ENCODE measurements at places on chromosomes 16 and 17. TPM values are rescaled to one million over a fixed set of nuclear protein-coding genes. Genes with fewer than 3 reads are reported as not detected.
A peak's percentile ranks its signal among the peaks of the same experiment; 100 is the strongest.

Gene ZNF385C
- 0.20 TPM for total RNA-seq

Gene SALL1
- 1.7 TPM for total RNA-seq

Gene ITGAL
- 3.4 TPM for total RNA-seq

- DNase-seq = peak; percentile 94
Measured at GRCh38 chr17:79835953-79836509, 3.2 kb downstream of the CBX4 start.

DNA sequence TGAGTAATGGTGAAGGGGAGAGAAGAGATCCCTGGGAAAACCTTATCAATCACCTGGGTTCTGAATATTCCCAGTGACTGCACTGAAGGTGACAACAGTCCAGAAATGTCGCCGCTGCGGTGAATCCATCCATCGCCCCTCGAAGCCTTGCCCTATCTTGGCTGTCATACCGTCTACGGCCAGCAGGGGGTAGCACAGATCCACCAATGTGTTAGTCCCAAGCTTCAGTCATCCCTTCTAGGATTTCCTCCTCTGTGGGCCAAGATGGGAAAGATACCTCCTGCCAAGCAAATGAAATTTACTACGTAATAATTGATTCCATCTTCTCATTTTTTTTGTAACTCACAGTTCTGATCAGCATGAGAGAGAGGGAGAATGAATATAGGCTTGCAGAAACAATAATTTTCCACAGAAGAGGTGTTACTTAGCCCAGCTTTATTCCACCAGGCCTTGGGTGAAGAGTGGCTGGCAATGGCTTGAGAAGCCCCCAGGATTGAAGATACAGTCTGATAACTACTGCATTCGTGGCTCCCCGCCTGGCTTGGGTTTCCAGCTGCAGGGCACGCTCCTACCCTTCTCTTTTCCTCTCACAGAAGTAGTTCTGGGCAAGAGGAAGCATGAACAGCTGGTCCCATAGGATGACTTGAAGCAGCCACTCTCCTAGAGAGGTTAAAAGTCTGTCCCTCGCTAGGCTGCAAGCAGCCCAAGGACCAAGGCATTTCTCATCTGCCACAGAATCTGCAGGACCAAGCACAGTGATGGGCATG, 2.6 kb upstream of the FMNL1 start:
- peak; percentile 94 for DNase-seq

GRCh38 chr16:68279726-68280558, 15.6 kb downstream of the SLC7A6 start:
- DNase-seq = no peak

DNA sequence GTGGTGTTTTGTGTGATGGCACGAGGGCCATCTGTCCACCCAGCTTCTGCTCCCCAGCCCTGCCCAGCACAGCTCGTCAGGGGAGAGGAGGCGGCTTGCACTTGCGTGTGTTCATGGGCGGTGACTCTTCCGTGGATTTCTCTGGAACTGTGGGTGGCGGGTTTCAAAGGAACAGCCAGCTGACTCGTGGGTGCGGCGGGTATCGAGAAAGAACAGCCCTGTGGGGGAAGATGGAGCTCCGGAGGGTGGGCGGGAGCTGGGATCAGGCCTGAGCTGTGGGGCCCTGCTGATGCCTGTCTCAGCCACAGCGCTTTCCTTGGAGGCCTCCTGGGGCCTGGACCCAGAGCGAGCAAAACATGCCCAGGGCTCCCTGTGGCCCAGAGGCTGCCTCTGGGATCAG, 13.2 kb downstream of the NAGPA start:
- no peak for DNase-seq

Gene MT1H
- 180 TPM for total RNA-seq

Gene ERN2
- total RNA-seq = 121 TPM

Gene MILR1
- 2.0 TPM for total RNA-seq

Gene ARHGAP27
- 107 TPM for total RNA-seq

DNA sequence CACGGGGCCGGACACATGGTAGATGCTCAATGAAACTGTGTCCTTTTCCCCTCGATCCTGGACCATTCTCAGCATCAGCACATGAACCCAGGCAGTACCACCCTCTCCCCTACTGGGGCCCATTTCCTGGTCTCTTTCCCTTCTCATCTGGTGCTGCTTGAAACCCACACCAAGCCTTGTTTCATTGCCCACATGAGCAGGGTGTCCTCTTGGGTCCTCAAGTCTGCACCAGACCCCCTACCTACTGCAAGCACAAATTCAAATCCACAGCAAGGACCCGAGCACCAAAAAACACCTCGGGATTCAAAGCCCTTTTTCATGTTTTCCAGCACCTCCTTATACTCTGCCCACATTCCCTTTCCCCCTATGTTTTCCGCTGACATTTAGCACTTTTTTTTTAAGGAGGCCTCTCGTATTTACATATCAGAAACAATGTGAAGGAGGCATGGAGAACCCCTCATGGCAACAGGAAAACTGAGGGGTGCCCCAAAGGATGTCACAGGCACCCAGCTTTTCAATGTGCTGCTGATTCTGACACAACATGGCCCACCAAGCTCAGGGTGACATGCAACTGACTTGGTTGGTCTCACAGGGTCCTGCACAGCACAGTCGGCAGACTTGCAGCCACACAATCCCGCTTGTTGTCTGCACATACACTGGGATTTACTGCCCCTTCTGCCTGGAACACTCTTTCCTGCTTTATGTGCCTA, 4.6 kb upstream of the CCL1 start:
- no peak for DNase-seq

- no peak for DNase-seq
Measured at GRCh38 chr16:483341-484075, 44.0 kb upstream of the CAPN15 start.

DNA sequence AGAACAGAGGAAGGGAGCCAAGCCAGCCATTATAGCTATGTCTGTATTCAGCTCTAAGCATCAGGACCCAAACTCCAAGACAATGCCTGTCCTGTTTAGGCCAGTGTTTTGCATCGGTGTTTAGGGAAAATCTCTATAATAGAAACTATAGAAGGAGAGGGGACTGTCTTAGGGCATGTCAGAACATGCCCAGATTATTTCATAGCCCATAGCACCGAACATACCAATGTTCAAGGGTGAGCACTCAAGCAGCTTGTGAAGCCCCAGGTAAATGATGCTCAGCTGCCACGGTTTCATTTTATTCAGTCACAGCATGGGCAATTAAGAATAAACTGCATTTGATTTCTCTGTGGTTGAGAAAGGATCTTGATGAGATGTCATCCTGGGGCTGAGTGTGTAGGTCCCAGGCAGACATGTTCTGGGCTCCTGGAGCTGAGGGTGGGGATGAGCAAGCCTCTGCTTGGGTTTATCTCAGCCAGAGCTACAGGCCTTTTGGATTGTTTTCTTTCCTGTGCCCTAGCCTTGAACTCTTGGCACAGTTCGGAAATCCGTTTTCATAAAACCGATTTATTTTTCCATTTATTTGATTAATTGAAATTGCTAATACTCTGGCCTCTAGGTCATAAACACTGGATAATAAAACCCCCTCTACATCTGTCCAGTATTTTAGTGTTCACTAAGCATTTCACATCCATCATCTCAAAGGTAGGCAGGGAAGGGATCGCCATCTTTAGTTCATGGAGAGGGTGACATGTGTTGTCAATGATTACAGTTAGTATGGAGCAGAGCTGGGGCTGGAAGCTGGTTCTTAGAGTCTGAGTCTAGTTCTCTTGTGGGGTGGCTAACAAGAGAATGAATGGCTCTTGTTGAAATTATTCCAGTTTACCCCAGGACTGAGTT, 290.7 kb upstream of the ASIC2 start:
- no peak for DNase-seq

DNA sequence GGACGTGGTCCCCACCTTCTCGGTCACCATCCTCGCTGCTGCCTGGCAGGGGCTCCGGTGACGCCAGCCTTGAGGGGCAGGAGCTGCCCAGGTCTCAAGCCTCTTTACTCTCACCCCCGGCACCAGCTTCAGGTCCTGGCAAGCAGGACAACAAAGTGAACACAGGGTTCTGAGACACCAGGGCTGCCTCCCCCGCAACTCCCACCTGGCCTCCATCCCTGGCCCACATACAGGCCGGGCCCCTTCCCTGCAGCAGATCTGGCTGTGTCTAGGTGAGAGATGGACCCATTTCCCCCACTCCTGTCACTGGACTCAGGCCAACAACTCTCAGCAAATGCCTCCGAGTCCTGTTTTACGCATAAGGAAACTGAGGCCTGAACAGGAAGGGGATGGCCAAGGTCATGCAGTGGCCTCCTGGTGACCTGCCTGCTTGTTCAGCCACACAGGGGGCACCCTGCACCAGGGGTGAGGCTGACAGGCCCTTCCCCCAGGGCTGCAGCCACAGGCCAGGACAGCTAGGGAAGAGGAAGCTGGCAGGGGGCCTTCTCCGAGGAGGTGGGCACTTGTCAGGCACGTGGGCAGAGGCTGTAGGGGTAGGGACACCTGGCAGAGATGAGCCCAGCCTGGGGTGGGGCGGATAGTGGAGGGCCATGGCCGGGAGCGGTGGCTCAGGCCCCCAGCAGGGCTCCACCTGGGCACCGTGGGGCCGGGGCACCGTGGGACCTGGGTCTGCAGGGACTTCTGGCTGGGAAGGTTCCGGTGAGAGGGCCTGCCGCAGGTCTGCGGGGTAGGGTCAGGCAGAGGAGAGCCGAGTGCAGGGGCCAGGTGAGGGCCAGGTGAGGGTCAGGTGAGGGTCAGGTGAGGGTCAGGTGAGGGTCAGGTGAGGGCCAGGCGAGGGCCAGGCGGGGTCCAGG, 46.7 kb upstream of the PVALEF start:
- no peak for DNase-seq

DNA sequence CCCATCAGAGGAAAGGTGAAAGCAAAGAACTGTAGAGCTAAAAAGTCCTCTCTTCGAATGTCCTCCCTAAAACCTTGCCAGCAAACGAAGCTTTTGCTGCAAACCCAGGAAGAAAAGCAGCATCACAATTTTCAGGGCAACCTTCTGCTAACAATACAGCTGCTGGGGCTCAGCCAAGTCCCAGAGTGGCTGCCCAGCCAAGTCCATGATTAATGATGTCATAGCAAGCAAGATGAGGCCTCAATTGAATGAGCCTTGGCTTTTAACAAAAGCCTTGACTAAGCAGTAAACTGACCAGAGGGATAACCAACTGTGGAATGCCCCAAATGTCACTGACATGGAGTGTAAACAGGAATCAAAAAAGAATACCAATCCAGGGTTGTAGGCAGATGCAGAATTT, 342.7 kb downstream of the PMP22 start:
- no peak for DNase-seq

DNA sequence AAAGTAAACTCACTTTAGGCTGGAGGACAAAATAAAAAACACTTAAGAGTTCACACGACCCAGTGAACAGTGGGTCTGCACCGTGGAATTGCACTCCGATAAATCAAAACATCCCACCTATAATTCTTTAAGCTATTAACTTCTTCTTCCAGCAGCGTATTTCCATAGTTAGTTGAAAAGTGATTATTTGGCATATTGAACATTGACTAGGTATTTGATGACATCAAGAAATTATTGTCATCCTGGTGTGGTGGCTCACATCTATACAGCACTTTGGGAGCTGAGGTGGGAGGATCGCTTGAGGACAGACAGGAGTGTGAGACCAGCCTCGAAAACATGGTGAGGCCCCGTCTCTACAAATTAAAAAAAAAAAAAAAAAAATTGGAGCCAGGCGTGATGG, 23.4 kb downstream of the IGF2BP1 start:
- DNase-seq = no peak

DNA sequence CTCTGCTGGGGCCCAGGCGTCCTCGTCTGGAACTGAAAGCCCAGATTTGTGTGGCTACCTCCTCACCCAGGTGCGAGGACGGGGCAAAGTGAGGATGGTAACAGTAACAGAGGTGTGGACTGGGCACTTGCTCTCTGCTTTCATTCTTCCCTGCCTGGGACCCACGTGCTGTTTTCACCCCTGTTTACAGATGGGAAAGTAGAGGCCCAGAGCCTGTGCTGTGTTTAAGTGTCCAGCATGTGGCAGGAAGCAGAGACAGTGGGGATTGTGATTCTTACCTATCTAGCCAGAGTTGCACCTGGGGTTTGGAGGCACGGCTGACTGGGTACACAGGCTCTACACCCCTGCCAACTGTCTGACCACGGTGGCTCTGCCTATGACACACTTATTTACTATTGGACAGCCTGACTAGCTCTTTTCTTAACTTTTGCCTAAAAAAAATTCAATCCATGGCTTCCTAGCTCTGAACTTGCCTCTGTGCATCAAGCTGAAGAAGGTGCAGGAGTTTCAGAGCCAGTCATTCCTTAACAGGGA, 155.4 kb downstream of the CLEC16A start:
- DNase-seq = no peak

Gene GRAP
- 0.93 TPM for total RNA-seq

DNA sequence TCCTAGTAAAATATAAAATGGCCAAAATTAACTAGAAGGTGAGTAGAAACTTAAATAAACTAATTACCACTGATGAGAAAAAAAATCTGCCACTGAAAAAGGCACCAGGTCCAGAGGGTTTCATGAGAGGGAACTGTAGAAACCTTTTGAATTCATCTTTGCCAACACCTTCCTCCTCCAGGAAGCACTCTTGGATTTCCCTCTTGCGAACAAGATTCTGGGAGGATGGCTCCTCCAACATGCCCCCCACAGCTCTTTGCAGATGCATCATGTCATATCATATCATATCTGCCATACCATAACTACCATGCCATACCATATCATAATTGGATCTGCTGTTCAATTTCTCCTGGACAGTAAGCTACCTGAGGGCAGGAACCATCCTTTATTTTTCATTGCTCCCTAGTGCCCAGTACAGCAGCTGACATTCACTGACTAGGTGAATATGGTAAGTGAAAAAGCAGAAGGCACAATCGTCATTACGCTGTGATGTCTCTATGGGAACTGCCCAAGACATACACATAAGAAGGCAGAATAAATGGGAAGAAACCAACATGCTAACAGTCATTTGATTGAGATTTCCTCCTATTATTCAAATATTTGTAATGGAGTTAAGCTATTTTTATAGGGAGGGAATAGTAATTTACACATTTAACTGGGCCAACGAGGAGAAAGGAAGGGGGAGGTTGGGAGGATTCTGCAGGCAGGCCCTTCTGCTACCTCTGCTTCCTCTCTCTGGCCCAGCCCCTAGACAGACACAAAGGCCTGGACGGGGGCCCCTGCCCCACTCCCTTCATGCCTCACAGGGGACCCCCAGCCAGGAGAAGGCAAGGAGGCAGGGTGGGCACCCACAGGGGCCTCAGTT, 110.1 kb upstream of the SMURF2 start:
- no peak for DNase-seq

Gene CD300LF
- total RNA-seq = 1.0 TPM

- no peak for DNase-seq
Measured at GRCh38 chr17:21140911-21141310, 14.1 kb downstream of the DHRS7B start.

DNA sequence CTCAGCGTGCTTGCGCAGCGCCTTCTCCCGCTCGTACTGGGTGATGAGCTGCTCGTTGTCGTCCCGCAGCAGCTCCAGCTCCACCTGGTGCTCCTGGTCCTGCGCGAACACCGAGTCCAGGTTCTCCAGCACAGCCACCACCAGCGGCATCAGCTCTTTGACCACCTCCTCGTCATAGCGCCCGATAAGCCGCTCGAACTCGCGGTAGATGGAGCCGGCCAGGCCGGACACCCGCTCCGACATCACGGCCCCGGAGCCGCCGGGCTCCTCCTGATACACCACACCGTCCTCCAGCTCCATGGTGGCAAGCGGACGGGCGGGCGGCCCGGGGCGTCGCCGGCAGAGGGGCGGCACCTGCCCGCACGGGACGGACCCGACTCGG, 320 bp downstream of the SPAG9 start:
- DNase-seq = peak; percentile 56
